ENCODE measurements at places on chromosomes 12 and 14.
A peak's percentile ranks its signal among the peaks of the same experiment; 100 is the strongest.

GRCh38 chr12:121798787-121799155, 5.0 kb upstream of the SETD1B start:
- DNase-seq, result no peak

- DNase-seq, result no peak
Measured at GRCh38 chr12:108972358-108972757, 48.5 kb downstream of the SVOP start.

DNA sequence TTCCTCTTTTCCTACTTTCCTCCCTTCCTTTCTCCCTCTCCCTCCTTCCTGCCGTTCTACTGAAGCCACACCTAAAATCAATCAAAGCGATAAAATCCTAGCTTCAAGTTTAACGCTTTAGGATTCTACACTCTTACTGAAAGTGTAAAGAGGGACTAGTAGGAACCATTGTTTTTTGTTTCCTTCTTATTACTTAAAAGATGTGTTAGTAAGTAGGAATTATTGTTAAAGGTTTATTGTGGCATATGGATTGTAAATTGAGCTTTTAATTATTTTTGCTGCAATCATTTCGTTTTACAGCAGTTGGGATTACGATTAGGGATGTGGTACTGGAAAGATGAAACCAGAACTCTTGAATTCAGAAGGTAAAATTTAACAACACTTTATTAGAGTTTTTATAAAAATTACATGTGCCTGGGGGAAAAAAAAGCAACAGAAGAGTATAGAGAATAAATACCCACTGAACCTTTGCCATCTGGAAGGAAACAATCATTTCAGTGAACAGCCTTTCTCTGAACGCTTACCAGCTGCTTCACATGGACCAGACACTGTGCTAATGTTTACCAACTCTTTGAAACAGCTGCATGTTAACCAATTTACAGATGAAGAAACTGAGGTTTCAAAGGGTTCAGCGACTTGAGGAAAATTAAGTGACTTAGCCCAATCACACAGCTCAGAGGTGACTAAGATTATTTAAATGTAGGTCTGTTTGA, 1.0 kb downstream of the PPP1R36 start:
- DNase-seq, result no peak

DNA sequence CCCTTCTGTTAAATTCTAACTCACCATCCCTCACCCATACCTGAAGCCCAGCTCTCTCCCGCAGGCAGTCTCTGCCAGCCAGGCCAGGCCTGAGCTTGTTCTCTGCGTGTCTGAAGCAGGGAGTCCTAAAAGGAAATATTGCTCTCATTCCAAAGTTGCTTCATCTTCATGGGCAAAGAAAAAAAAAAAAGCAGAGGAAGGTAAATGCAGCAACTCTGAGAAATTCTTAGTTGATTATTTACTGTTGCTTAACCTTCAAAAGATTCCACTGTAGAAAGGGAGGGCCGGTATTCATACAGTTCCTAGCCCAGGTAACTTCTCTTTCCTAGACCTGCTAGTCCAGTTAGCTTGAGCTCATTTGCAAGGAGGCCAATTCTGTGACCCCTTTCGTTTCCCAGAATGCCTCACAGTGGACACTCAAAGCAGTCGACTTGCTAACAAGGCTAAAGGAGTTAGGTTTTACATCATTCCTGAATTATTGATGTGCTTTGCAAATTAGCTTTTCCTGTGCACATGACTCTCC, 193.5 kb upstream of the EEA1 start:
- peak; percentile 23 for DNase-seq

DNA sequence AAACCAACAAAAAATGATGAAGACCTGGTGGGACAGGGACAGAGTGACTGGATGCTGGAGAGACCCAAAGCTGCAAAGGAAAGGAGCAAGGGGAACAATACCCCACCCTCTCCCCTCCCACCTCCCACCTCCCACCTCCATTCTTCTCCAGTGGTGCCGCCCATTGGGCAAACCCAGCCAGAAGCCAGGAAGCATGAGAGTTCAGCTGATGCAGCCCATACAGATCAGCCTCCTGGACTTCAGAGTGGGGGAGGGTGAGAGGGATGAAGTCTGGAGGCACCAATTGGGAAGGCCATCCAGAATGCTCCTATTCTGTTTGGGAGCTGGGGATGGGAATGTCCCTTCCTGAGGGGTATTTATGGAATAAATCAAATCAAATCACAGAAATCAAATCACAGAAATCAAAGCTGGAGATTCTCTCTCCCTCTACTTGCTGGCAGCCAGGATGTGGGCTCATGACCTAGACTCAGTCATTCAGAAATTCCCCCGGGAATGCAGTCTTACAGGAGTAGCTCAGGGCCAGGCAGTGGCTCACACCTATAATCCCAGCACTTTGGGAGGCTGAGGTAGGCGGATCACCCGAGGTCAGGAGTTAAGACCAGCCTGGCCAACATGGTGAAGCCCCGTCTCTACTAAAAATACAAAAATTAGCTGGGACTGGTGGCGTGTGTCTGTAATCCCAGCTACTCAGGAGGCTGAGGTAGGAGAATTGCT, 31.1 kb downstream of the IRF2BPL start:
- DNase-seq, result peak; percentile 51

- no peak for DNase-seq
Measured at GRCh38 chr12:93287149-93287548, 90.6 kb upstream of the NUDT4 start.

- DNase-seq, result no peak
Measured at GRCh38 chr12:50119387-50119786, 7.4 kb downstream of the COX14 start.

DNA sequence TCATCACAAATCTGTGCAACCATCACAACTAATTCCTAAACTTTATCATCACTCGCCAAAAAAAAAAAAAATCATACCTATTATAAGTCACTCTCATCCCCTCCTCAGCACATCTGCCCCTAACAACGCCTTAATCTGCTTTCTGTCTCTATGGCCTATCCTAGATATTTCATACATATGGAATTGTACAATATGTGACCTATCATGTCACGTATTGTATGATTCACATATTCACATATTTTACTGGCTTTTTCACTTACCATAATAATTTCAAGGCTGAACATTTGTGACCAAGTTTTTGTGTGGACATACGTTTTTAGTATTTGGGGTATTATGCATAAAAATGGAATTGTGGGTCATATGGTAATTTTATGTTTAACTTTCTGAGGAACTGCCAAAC, 400.7 kb downstream of the DAD1 start:
- peak; percentile 74 for DNase-seq

DNA sequence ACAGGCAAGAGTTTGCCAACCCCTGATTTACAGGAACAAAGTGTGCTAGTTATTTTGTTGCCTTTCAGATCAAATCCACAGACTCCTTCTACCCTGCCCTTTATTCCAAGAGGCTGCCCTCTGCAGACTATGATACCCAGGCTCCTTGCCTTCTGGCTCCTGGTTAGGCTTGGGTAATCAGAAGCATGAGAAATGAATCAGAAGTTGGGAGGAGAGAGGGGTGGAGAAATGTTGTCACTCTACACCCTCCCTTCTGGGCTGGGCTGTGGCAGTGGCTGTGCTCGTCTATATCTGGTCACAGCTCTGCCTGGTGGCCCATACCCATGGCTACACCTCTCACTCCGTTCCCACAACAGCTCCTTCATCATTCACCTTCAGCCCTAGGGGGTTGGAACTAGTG, 204.6 kb upstream of the PLXNC1 start:
- peak; percentile 72 for DNase-seq

- DNase-seq, result no peak
Measured at GRCh38 chr14:35016568-35016967, 29.5 kb upstream of the FAM177A1 start.
